ENCODE measurements at places on chromosomes 2 and 18.

GRCh38 chr18:13657974-13658373 is 68.4 kb downstream of the FAM210A start:
- DNase-seq, result no peak

GRCh38 chr18:74748809-74749208 is 151.1 kb downstream of the ZNF407 start:
- no peak for DNase-seq

- DNase-seq, result no peak
These were observed 388.6 kb downstream of the PARD3B start for GRCh38 chr2:204933735-204934374.

DNA sequence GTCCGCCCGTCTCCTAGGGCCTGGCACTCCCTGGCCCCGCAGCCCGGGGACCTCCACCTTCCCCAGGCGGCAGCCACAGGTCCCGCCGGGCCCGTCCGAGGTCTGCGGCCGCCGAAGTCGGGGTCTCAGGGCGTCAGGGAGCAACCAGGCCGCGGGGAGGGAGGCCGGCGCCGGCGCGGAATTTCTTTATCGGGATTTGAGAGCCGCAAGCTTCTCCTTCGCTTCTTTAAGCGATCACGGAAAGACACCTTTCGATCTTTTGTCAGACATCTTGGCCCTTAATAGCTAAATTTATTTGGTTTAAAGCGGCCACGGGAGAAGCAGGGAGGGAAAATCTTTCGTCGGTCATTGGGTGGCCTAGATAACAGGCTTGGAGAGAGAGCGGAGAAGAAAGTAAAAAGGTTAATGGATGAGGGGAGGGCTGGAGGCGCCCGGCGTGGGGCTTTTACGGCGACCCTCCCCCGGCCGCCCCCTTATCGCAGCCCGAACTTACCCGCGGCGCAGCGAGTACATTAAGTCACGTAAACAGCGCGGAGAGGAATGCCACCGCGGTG is 4.3 kb upstream of the GATA6 start:
- DNase-seq, result no peak

GRCh38 chr18:42530276-42530675 is 575.2 kb downstream of the PIK3C3 start:
- DNase-seq, result no peak

GRCh38 chr2:114729026-114729425 is 286.6 kb downstream of the DPP10 start:
- no peak for DNase-seq

DNA sequence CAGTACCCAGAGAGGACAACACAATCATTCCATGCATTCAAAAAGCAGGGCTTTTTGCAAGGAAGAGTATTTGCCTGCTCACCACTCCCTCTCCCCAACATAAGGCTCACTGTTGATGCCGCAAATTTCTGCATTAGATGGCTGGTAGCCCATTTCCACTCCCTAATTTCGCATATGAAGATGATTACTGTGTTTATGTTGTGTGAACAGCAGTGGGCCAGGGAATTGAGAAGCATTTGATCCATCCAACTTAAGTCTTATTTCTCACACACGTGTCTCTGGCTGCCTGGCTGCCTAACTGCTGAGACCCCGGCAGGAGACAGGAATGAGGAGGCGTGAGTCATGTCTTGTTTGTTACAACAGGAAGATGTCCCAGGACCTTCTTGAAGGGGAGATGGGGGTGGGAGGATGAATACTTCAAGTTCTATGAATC is 294.1 kb downstream of the ALK start:
- DNase-seq, result no peak

GRCh38 chr2:55355451-55355850 is 64.2 kb downstream of the CCDC88A start:
- DNase-seq, result no peak

DNA sequence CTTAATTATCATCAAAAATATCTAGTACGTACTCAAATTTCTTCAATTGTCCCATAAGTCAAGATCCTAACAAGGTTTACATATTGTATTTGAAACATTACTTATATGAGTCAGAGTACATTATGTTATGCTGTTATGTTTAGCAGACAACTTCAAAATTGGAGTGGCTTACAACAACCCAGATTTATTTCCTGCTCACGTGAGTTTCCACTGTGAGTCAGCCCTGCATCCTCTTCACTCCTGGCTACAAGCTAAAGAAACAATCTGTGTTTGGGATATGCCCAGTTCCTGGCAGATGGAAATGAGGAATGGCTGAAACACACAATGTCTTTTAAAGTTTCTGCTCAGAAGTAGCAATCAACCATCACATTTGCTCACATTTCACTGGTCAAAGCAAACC is 31.5 kb upstream of the TANC1 start:
- no peak for DNase-seq

GRCh38 chr2:231680992-231681852 is 27.1 kb upstream of the PTMA start:
- no peak for DNase-seq

- no peak for DNase-seq
These were observed 9.8 kb upstream of the PAPOLG start for GRCh38 chr2:60746318-60746717.

GRCh38 chr2:25418944-25419677 is 77.4 kb upstream of the DNMT3A start:
- no peak for DNase-seq

GRCh38 chr2:36682562-36682961 is 13.9 kb upstream of the VIT start:
- no peak for DNase-seq

DNA sequence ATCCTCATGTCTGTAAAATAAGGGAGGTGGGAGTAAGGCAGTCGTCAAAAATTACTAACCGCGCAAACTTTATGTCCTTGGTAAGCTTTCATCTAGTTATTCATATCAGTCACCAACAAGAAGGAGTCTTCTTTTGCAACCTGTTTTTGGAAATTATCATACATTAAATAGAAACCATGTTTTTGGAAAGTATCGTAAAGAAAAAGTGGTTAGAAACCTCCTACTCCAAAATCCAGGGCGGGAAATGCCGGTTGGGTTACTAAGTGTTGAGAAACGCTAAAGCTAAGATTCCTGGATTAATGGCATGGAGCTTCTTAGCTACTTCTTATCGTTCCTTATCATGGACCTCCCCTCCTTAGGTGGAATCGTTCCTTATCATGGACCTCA is 778 bp downstream of the BBS5 start:
- no peak for DNase-seq

- no peak for DNase-seq
These were observed 19.6 kb downstream of the GPR35 start for GRCh38 chr2:240644859-240645301.

GRCh38 chr18:29753379-29753778 is 1289.2 kb downstream of the DSC3 start:
- no peak for DNase-seq

- no peak for DNase-seq
These were observed 10.7 kb upstream of the STAM2 start for GRCh38 chr2:152186262-152186661.

GRCh38 chr2:64474121-64474571 is 20.2 kb downstream of the LGALSL start:
- no peak for DNase-seq

GRCh38 chr2:144943986-144944385 is 424.1 kb upstream of the ZEB2 start:
- no peak for DNase-seq

GRCh38 chr2:165032559-165032958 is 77.2 kb upstream of the SLC38A11 start:
- DNase-seq, result no peak

GRCh38 chr18:59659508-59660170 is 37.6 kb downstream of the CCBE1 start:
- no peak for DNase-seq

DNA sequence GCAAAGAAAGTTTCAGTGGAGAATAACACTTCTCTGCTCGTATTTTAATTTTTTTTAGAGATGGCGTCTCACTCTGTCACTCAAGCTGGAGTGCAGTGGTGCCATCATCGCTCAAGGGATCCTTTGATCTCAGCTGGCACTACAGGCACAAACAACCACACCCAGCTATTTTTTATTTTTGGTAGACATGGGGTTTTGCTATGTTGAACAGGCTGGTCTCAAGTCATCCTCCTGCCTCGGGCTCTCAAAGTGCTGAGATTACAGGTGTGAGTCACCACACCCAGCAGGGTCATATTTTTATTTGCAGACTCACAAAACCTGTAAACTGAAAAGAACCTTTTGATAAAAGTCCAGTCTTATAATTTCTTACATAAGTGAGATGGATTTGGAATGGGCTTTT is 2.6 kb downstream of the TRAK2 start:
- DNase-seq, result peak; percentile 11

DNA sequence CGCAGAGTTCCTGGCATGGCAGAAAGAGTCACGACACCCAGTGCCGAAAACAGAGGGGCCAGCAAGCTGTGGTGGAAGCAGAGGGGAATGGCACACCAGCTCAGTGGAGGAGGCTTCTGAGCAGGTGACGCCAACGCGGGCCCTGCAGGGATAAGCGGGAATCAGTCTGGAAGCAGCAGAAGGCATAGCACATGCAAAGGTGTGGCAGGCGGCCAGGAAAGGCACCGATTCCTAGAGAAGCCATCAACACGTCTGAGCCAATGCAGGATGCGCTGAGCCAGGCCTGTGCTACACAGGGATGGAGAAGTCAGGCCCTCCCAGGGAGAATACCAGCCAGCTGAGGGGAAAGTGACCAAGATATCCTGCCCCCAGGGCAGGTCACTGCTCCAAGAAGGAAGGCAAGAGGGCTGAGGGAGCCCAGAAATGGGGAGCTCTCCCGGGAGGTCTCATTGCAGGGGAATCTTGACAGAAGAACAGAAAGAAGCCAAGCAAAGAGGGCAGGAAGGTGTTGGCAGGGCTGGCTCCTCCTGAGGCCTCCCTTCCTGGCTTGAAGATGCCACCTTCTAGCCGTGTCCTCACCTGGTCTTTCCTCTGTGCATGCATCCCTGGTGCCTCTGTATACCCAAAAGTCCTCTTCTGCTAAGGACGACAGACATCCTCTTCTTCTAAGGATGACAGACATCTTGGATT is 16.3 kb downstream of the TEX51 start:
- no peak for DNase-seq

GRCh38 chr18:37666451-37666850 is 100.9 kb upstream of the CELF4 start:
- no peak for DNase-seq

DNA sequence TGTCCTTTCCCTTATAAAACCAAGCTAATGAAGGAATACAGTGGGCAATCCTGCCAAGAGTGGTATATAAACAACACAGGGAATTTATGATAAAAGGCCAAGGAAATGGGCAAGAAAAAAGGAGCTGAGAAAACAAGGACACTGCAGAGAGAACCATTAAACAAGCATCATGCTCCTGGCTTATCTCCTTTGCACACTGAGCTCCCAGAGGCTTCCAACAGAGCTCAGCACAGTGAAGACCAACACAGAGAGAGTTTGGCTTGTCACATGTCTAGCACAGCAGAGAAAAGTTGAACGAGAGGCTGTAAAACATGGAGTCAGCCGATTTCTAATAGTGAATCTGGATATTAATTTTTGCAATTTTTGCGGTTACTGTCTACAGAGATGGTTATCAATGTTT is 68.0 kb upstream of the KLF7 start:
- DNase-seq, result no peak

DNA sequence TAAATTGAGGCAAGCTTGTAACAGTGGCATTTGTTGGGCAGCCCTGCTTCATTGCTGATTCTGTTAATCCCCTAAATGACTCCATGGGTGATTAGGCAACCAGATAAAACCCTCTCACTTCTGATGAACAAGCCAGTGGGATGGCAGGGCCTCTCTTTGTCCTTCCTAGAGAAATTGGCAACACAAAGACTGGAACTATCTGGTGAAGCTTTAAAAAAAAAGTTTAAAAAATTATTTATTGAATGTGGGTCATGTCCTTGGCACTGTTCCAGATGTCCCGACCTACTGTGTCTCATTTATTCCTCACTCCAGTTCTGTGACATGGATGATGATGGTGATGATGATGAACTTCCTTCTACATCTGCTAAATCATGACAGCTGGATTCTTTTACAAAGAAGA is 30.8 kb downstream of the NRP2 start:
- no peak for DNase-seq

DNA sequence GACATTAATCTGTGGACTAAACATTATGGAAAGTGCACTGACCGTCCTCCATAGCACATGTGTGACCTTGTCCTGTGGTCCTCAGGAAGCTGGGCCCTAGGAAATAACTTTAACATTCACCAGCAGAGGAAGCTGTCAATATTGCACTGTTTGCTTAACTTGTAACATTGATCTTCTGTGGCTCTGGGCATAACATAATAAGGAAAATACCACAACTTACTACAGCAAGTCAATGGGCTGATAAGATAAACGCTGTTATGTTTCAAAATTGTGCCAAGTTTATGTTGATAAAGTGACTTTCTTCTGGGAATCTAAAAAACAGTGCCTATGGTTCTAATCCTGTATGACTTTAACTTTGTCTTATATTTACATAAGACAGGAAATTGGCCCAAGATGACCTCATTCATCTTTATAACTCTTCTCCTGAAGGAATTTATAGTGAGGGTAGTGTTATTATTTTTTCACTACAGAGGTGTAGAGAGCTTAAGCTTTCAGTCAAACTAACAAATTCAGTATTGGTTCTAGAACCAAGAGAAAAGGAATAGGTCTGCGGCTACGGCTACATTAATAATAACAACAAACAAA is 113.7 kb upstream of the MAP4K3 start:
- DNase-seq, result no peak

- DNase-seq, result no peak
These were observed 19.4 kb upstream of the ATP6V1B1 start for GRCh38 chr2:70916291-70916690.

- no peak for DNase-seq
These were observed 406.6 kb upstream of the MMADHC start for GRCh38 chr2:149994057-149994728.

DNA sequence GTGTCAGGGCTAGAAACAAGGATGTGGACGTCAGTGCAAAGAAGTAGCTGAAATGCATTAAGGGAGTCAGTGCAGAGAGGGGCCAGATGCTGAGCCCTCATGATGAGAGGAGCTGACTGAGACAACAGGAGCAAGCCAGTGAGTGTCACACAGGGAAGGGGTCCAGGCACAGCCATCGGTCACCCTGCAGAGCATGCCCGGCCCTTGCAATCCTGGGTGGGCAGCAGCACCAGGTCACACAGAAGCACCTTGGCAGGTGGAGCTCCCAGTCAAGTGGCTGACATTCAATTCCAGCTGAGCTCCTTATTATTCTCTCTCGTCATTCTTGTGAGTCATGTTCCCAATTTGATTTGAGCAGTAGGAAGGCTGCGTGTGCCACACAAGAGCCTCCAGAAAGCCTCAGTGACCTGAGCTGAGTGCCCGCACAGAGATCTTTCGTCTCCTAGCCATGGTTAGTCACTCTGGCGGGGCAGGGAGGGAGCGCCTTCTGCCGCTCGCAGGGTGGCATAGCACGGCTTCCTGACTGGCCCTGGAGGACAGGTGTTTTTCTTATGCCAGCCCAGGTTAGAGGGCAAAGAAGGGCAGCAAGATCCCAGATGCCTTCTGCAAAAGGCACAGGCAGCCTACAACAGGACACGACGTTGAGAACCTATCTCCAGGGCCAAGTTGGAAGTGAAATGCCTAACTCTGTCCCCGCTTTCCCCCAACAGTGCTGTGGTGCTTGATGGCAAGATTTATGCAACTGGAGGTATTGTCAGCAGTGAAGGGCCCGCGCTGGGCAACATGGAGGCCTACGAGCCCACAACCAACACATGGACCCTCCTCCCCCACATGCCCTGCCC is 220.9 kb downstream of the ATAD2B start:
- no peak for DNase-seq

- DNase-seq, result no peak
These were observed at the start of gene CD8A for GRCh38 chr2:86790676-86791572. Gene CD8A, minus strand, starts transcription at chr2:86790913. Its CDS starts 88 bp downstream, at chr2:86790825.
